NCI-H2081 treated with DMSO at 0.1 percent for 48 hours (cell line): ENCODE measurements at places on chromosomes 4 and X.

- DNase-seq = no peak
Observed at GRCh38 chr4:24564488-24564887, 19.9 kb downstream of the DHX15 start.

DNA sequence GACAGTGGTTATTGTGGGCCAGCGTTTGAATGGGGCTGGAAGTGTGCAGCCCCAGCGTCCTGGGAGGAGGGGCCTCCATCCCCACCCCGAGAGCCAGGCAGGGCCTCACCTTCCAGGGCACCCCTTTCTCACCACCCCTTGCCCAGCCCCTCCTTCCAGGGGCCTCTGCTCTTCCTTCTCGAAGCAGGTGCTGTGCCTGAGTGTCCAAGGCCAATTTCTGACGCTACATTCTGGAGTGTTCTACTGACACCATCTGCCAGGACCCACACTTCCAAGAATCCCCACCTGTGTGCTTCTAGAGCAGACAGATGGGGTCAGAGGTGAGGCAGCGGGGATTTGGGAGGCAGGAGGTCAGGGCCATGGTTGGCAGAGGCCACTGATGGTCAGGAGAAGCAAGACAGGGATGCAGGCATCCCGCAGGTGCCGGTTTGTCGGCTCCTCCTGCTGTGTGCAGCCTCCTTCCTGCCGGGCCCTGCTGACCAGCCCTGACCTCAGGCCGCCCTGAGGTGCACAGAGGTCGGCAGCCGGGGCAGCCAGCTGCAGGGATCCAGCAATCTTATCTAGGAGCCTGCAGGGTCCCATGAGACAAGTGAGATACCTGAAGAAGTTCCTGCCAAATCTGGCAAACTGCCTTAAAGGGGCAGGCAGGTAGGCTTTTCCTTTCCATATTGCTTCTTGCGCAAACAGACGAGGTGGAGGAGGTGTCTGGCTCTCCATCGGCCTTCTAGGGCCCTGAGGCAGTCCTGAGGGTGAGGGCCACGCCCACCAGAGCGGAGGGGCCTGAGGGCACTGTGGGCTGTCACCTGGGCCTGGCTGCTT, 18.8 kb downstream of the MSANTD1 start:
- DNase-seq = no peak

- no peak for DNase-seq
Observed at GRCh38 chrX:85544609-85545008, 165.1 kb upstream of the POF1B start.

DNA sequence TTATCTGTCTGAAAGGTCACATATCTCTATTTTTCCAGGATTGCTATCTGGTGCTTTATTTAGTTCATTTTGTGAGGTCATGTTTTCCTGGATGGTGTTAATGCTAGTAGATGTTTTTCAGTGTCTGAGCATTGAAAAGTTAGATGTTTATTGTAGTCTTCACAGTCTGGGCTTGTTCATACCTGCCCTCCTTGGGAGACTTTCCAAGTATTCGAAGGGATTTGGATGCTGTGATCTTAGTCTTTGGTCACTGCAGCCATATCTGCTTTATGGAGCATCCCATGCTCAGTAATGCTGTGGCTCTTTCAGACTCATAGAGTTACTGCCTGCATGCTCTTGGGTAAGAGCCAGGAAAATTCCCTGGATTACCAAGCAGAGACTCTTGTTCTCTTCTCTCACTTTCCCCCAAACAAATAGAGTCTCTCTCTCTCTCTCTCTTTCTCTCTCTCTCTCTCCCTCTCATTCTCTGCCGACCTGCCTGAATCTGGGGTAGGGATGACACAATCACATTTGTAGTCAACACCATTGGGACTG, 130.0 kb downstream of the AR start:
- no peak for DNase-seq

DNA sequence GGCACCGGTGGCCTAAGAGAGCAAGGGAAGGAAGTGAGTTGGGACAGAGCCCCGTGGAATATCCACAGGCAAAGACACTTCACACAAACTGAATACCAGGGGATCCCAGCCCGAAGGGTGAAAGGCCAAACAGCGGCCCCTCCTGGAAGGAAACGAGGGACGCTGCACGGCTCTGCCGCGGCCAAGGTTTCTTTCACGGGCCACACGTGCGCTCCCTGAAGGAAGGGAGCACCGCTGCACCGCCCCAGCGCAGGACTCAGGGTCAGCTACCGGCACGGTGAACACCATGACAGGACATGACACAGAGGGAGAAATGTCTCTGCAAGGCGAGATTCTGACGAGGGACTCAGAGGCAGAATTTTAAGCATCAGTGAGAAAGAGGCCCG, 31.5 kb upstream of the GTPBP6 start:
- DNase-seq = no peak

GRCh38 chrX:150548251-150548650, 20.2 kb upstream of the MTM1 start:
- no peak for DNase-seq

DNA sequence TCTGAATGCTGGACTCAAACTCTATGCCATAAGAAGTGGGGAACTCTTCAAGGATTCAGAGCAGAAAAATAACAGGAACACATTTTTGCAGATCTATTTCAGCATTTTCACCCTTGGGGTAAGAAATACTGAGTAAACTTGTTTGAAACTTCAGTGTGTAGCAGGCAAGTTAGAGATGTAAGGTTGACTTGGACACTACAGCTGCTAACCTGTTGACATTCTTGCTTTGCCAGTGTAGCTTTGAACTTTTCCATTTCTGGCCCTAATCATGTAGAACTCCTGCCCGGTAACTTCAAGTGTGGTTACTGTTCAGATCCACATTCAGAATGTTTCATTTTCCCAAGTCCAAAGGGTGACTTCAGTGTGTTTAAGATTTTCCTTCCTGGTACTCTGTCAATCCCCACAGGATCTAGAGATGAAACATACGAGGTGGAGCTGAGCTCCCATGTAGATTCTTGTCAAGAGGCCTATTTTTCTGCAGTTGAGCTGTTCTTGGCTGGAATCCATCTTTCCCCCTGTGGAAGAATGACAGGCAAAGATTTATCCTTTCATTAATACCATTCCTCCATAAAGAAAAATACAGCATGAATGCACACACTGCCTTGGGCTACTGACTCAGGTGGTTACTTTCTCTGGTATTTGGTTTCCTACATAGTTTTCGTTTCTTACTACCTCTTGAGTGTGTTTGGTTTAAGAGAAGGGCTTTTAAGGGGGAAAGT, 34.1 kb downstream of the FHDC1 start:
- no peak for DNase-seq

DNA sequence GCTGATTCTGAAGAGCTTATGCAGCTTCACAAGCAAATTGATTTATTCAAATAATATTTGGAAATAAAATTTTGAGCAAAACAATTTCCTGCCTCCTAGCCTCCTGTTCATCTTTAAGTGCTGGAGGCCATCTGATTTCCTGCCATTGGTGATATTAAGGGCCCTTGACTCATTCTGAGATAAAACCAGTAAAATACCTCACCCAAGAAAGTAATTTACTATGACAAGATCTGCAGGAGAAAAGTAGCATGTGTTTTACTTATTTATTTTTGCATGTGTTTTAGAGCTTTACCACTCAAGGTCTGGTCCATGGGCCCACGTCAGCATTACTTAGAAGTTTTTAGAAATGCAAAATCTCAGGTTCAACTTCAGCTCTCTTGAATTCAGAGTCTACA, 67.7 kb downstream of the DCLK2 start:
- DNase-seq = no peak

DNA sequence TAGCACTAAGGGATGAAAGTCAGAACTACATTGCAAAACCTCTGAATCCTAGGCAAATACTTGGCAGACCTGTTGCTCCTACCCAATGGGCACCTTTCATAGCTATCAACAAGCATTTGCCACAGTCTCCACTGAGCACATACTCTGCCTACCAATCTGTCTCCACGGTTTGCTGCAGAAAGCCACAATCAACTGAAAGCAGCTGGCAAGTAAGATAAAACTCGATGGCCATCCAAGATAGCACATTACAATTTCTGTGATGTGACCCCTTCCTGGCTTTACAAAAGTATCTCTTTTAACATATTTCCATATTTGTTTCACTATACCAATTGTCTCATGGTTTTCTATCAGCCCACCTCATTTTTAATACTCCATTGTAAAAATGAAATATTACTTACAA, 1060.5 kb upstream of the INTU start:
- DNase-seq = no peak

GRCh38 chr4:2076908-2077536, 17.9 kb downstream of the NAT8L start:
- no peak for DNase-seq

GRCh38 chrX:13808865-13809264, 8.0 kb downstream of the GPM6B start:
- DNase-seq = no peak

- DNase-seq = no peak
Observed at GRCh38 chrX:39559229-39559628, 538.5 kb downstream of the BCOR start.

GRCh38 chr4:27442146-27442545, 581.5 kb downstream of the STIM2 start:
- no peak for DNase-seq

DNA sequence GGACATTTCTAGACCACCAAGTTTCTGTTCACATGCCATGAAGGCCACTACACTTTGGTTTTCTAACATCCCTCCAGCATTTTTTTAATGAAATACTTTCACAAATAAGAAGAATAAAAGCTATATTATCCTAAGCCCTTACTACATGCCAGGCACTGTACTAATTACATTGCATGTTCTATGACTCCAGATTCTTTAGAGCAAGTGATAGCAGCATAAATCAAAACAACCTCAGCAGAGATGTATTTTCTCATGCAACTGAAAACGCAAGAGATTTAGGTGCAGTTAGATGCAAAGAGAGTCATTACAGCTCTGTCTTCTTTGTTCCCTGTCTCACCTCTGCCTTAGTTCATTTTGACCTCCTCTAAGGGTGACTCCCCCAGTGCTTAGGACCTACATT, 230.0 kb downstream of the LDB2 start:
- no peak for DNase-seq
